ENCODE measurements at places on chromosomes 13 and 19.
A peak's percentile ranks its signal among the peaks of the same experiment; 100 is the strongest.

- no peak for DNase-seq
These were observed 103.9 kb upstream of the DIAPH3 start for GRCh38 chr13:60267498-60268202.

- no peak for DNase-seq
These were observed 189.0 kb downstream of the LMO7 start for GRCh38 chr13:75825161-75825560.

DNA sequence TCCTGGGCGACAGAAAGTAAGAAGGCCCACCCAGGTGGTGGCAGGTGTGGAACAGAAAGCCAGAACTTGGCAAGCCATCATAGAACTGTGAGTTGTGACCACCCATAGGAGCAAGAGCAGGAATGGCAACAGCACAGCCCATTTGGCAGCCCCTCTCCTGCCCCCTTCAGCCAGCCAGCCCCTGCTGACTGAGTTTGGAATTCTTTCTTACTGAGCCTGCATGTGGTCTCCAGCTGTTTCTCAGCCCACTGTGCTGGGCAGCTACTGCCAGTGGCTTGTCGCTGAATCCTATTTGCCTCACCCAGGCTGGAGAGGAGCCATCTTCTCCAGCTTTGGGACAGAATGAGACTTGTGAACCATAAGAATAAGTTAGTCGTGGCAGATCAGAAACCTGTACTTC, 28.3 kb downstream of the CNMD start:
- DNase-seq: no peak

GRCh38 chr13:73943137-73943964, 190.9 kb downstream of the KLF12 start:
- DNase-seq: no peak

- no peak for DNase-seq
These were observed 1268.4 kb upstream of the SPRY2 start for GRCh38 chr13:81609335-81609734.

GRCh38 chr13:23394821-23395220, 38.7 kb downstream of the SACS start:
- no peak for DNase-seq

DNA sequence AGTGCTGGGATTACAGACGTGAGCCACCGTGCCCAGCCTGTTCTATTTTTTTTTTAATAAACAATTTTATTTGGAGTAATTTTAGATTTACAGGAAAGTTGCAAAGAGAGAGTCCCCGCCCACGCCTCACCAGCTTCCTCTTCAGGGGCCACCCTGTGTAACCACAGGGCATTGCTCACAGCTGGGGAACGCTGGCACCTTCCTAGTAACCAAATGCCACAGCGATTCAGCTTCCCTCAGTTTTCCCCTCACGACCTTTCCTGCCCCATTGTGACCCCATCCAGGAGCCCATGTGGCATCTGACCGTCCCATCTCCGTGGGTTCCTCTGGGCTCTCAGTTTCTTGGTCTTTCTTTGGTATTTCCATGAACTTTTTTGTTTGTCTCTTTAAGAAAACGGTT, 83.9 kb downstream of the GNG7 start:
- DNase-seq: peak; percentile 76

GRCh38 chr13:42600943-42601342, 27.0 kb downstream of the TNFSF11 start:
- DNase-seq: no peak

DNA sequence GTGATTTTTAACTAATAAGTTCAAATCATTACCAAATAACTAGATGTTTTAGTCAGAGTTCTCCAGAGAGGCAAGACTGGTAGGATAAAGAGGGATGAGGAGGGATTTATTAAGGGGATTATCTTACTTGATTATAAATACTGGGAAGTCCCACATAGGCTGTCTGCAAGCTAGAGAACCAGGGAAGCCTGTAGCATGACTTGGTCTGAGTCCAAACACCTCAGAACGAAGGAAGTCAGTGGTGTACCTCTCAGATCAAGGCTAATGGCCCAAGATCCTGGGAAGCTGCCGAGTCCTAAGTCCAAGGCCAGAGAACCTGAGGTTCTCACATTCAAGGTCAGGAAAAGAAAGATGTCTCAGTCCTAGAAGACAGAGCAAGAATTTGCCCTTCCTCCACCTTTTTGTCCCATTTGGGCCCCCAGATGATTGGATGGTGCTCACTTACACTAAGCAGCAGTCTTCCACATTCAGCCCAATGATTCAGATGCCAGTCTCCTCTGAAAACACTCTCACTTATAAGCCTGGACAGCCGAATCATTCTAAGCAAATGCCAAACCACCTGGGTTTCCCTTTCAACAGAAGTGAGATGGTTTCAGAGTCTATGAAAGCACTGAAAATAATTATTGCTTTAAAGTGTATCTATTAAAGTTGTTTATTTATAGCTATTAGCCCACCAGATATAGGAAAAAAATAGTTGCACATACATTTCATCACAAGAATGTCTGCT, 1599.2 kb downstream of the OLFM4 start:
- DNase-seq: no peak

DNA sequence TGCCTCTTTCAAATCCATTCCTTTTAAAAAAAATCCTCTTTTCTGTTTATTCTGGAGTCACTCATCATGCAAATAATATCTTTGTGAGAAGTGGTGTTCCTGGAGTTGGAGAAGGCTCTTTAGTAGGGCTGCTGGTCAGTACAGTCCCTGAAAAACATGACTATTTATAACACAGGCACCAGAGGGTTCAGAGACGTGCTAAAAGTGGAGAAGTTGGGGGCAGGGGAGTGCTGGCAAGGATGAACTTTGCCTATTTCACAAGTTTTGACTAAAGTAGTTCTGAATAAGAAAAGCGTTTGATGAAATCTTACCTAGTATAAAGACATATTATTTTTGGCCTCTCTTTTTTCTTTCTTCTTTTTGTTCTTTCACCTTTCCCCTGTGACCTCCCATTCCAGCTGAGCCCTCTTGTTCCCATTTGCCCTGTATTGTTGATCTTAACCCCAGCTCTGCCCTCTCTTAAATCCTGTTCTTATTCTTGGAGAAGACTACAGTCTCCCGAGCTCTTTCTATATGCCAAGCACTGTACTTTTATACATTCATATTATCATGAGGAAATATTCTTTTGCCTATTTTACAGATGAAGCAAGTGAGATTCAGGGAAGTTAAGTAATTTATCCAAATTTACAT, 129.1 kb downstream of the TM9SF2 start:
- no peak for DNase-seq

DNA sequence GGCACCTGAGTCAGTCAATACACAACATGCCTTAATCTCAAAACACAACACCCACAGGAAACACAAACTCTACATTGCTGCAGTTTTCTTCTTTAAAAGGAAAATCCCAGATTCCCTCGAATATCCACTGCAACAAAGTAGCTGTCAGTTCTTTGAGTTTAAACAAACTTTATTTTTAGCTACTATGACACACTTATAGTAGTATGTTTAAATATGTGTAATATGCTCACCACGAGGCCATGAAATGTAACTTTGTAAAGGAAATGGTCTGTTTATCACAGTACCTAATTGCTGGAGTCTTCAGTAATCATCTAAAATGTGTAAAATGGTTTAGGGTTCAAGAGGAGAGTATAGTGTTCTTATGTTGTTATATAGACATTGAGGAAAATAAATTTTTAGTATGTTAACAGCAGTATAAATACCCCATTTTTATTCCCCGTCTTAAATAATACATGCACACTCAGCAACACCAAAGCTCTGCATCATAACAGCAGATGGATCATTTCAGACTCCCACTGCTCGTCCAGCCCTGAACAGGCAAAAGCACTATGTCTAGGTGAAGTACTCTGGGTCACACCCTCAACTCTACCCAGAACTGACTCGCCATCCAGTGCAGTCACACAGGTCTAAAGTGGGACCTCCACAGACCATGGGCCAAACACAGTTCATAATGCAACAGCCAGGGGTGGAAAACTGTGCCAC, 20.6 kb downstream of the TUBGCP3 start:
- no peak for DNase-seq

DNA sequence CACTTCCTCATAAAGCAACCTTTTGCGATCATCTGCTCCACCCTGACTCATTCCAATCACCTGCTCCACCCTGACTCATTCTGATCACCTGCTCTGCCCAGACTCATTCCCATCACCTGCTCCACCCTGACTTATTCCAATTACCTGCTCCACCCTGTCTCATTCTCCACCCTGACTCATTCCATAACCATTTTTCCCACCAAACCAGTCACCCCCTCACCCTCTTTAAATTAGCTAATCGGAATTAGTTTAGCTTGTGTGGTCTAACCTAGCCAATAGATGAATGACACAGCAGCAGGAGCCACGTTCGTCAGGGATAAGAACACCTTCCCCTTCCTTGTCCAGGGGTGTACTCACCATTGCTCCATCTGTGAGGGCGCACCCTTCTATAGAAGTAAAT, 134.0 kb downstream of the COG6 start:
- DNase-seq: no peak

- no peak for DNase-seq
These were observed 469 bp downstream of the ABHD17A start for GRCh38 chr19:1884719-1885334.

GRCh38 chr13:91168386-91168711, 179.1 kb upstream of the MIR17HG start:
- no peak for DNase-seq

DNA sequence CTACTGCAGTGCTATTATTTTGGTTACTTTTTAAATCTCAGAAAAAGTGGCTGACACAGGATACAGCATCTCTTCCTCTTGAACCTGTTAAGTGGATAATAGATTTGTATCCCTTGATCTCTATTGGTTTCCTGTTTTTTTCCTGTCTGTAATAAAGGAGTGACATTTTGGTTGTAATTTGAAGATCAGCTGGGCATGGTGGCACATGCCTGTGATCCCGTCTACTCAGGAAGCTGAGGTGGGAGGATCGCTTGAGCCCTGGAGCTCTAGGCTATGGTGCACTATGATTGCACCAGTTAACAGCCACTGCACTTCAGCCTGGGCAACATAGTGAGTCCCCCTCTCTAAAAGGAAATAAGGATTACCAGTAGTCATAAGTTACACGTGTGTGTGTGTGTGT, 46.8 kb downstream of the METTL21C start:
- DNase-seq: no peak

DNA sequence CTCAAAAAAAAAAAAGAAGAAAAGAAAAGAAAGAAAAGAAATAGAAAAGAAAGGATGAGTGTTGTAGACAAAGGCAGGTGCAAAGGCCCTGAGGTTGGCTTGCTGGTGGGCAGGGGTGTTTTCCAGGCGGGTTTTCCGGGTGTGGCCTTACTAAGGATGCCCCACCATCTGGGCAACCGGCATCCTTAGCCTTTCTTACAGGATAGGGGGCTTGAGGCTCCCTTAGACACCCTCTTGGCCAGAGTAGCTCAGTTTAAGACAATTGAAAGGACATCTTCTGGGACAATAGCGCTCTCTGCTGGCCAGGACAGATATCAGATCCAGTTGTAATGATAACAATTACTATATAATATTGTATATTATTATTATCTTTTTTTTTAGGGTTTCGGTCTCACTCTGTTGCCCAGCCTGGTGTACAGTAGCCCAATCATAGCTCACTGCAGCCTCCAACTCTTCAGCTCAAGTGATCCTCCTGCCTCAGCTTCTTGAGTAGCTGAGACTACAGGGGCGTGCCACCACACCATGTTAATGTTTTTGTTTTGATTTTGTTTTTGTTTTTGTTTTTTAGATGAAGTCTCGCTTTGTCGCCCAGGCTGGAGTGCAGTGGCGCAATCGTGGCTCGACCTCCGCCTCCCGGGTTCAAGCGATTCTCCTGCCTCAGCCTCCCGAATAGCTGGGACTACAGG, 1.4 kb upstream of the QTRT1 start:
- peak; percentile 58 for DNase-seq

GRCh38 chr13:50812242-50812641, 31.2 kb downstream of the DLEU7 start:
- DNase-seq: no peak

DNA sequence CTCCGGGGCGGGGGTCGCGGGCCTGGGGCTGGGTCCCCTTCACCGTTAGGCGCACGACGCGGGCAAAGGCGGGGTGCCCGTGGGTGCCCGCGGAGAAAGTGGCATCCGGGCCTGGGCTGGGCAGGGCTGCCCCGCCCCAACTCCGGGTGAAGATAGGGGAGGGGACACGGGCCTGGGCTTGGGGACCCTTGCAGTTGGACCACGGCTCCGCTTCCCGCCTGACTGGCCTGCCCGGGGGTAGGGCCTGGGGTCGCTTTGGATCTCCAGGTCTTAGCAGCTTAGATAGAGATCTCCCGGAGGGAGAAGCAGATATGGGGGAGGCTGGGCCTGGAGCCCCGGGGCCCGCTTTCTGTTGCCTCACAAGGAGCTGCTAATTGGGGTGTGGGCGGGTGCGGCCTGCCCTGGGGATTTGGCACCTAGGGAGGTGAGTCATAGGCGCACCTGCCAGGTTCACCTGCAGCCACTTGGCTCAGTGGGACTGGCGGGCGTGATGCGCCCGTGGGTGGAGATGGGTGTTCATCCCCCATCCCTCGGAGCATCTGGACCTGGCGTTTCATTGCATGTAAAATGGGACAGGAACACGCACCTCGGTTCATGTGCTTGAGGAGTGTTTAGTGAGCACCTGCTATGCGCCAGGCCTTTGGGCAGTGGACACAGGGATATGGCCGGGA, 585 bp downstream of the MAP1S start:
- DNase-seq: peak; percentile 14

DNA sequence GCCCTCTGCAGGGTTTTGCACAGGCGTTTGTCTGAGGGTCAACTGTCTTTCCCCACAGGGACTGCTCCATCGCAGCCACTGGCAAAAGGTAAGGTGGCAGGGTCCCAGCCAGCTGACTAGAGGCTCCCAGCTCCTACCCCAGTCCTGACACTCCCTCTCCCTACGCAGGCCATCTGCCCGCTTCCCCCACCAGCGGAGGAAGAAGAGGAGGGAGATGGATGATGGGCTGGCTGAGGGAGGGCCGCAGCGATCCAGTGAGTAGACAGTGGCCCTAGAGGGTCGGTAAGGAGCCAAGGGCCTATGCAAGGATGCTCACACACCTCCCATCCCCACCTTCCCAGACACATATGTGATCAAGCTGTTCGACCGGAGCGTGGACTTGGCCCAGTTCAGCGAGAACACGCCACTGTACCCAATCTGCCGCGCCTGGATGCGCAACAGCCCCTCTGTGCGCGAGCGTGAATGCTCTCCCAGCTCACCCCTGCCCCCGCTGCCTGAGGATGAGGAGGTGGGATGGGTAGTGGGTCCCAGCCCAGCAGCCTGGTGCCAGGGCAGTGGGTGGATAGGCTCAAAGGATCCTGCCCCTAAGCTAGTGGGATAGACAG, 4.0 kb downstream of the HSPB6 start:
- DNase-seq: no peak

DNA sequence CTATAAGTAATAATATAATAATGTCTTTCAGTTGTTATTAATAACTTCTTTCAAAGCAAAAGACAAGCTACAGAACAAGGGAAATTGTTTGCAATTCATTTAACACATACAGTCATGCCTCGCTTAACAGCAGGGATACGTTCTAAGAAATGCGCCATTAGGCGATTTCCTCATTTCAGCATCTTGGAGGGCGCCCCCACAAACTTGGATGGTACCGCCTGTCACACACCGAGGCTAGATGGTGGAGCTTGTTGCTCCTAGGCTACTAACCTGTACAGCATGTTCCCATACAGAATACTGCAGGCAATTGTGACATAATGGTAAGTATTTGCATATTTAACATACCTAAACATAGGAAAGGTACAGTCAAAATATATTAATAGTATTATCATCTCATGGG, 8.2 kb upstream of the ANKRD10 start:
- no peak for DNase-seq

- no peak for DNase-seq
These were observed 918.8 kb downstream of the SLITRK1 start for GRCh38 chr13:82963226-82964099.

GRCh38 chr13:109919715-109920375, 133.5 kb upstream of the IRS2 start:
- DNase-seq: no peak

- no peak for DNase-seq
These were observed 857.1 kb downstream of the GPC5 start for GRCh38 chr13:92255526-92255925.

Data from activated CD4-positive, alpha-beta T cell treated with anti-CD3 and anti-CD28 coated beads, Interleukin-2, amount 50 U/mL, for 24 hours (primary cell).